OCI-LY7 (cell line): ENCODE measurements at places on chromosomes 2 and 18. TPM values are rescaled to one million over a fixed set of nuclear protein-coding genes. Genes with fewer than 3 reads are reported as not detected.

- peak; percentile 68 for DNase-seq
Observed at GRCh38 chr2:144890828-144891227, 370.9 kb upstream of the ZEB2 start.

- no peak for DNase-seq
Observed at GRCh38 chr18:62412231-62412979, 87.3 kb downstream of the TNFRSF11A start.

- no peak for DNase-seq
Observed at GRCh38 chr2:59032499-59032898, 791.4 kb upstream of the FANCL start.

CHRNA1 gene
- not detected in 2 replicates for total RNA-seq

- DNase-seq = no peak
Observed at GRCh38 chr2:158644139-158644538, 151.0 kb upstream of the DAPL1 start.
